ENCODE measurements at places on chromosomes 5 and 9. TPM values are rescaled to one million over a fixed set of nuclear protein-coding genes. Genes with fewer than 3 reads are reported as not detected.

The CAMK2A gene
- total RNA-seq = 2.9 TPM

DNA sequence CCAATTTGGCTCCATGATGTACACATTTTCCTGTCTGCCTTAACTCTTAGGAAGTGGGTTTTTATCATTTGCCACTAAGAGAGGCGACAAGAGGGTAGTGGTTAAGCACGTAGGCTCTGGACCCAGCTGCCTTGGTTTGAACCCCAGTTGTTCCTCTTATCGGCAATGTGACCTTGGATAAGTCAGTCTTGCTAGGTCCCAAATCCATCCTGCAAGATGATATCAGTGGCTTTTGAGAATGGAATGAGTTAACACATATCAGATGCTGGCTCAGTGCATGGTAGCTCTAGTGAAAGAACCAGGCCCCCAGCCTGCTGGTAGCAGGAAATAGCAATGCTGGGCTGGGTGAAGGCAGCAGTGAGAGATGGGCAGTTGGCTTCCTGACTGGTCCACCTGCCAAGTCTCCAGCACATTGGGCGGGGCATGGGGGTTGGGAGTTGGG, 72.5 kb downstream of the STK10 start:
- DNase-seq = no peak

DNA sequence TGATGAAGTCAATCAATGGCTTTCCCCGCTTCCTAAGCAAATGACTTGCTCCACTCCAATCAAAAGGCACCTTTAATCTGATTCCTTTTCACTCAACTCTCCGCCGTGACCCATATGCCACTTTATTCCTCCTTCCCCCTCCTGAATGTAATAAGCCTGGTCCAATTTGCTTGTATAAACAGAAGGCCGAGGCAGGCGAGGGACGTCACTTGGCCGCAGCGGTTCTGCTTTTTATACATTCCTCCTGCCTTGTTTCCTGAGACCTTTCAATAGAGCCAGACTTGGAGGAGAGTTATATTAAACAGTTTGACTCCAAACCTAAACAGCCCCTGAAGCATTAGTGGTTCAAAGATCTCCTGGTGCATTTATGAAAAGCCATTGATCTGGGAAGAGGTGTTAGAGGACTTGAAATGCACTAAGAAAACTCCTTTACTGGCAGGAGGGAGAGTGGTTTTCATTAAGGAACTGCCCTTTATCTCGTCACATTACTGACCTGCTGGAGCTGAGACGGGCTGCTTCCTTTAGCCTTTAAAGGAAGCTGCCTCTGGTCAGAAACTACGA, 273.4 kb downstream of the SLIT3 start:
- DNase-seq = no peak

DNA sequence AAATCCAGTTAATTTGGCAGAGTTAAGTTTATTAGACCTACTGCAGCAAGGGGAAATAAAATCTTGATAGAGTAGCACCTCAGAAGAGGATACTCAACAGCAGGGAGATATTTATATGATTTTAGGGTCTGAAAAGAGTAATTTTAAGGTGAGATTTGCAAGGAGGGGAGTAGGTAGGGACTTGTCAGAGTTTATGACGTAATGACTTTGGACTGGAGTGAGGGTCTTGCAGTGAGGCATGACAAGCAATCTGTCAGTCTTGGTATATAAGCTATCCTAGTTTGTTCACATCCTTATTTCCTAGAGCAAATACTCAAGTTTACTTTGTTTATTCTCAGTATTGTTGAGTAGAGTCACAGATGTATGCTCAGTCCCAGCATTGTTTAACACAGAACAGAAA, 722.6 kb downstream of the TLE4 start:
- no peak for DNase-seq

- no peak for DNase-seq
Observed at GRCh38 chr9:75002422-75003023, 25.6 kb downstream of the CARNMT1 start.

DNA sequence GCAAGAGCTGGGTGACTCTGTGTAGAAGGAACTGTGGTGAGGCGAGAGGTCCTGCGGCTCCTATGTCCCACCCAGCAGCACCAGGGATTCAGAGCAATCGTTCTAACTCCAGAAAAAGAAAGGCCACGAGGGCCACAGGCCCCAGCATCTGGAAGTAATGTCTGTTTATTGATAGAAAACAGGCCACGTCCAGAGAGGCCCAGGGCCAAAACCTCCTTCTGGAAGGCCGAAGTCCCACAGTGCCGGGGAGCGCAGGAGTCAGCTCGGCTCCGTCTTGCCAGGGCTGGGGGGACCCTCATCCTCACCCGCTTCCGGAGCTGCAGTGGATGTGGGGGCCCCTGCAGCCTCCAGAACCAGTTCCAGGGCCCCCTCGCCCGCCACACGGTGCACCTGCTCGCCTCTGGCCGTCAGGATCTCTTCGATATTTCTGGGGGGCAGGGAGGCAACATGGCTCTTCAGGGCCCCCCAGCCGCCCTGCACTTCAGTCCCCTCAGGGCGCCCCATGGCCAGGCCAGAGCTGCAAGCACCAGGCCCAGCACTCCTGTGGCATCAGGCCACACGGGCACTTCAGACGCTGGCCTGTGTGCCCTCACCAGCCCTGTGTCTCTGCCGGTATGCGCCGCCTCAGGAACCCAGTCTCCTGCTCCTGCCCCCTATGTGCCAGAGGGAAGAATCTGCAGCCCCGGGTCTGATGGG, 1.6 kb downstream of the DNLZ start:
- DNase-seq = no peak

The KIF4B gene
- total RNA-seq = not detected

DNA sequence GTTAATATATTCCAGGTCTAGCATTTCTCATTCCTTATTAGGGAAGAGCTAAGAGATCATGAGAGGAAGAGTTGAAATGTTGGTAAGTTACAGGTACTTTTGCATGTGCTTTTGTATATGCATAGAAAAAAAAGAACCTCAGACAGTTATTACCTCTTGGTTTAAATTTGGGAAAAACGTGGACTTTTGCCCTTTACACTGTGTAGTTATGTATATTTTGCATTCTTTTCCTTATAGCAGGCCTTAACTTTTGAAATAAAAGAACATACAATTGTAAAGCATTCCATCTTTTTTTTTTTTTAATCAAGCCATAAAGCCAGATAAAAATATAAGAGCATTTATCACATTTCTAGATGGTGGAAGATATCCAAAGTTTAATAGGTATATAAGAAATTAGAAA, 61.4 kb downstream of the RIC1 start:
- DNase-seq = no peak

DNA sequence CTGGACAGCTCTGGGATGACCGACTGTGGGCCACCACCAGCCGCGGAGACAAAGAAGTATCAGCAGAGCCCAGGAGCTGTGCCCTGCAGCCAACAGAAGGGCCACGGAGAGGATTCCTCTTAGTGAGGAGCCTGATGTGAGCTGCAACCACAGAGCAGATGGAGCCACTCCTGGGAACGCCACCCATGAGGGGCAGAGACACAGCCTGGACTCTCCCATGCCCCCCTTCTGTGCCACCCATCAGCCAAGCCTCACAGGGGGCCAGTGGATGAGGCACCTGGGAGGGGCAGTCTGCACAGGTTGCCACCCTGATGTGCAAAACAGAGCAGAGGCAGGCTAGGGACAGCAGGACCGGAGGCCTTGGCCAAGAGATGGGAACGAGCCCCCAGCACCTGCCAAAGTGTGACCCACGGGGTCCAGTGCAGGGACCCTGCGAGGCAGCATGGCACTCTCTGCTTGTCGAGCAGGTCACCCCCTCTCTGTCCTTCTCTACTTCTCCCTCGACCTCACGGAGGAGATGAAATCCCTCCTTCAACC, 380.7 kb upstream of the IRX1 start:
- DNase-seq = no peak

DNA sequence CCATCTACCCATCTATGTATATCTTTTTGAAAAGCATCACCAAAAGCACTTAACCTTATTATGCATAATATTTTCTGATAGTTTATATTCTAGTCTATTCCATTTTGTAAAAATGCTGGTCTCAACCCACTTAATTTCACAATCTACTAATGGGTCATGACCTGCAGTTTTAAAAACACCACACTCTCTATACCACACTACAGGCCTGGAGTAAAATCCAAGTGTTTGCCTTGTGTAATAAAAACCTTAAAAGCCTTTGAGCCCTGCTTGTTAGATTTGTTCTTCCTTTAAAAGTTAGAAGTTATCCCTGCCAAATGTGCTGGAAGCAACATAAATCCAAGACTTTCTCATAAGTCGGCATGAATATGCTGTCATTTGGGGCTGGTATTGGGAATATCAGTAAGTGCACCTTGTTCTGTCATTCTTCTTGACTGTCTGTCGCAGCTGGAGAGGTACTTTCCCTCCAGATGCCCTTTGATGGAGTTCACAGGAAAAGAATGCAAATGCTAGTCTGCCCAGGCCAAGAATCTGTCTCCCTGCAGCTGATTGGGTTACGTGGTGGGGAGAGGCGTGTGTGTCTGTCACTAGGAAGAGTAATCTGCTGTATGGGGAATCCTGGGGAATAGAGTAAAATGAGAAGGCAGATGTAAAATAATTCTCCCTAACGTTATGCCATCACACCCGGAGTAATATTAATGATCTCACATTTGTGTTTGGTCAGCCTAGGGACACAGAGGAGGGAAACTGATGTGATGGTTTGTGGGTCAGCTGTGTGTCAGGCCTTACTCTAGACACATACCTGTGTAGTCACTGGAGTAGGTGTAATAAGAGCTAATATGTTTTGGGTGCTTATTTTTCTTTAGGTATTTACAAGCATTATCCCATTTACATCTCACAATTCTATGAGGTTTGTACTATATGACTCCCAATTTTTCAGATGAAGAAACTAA, 79.4 kb downstream of the ZNF366 start:
- no peak for DNase-seq

- no peak for DNase-seq
Observed at GRCh38 chr5:173717959-173718358, 101.5 kb upstream of the BOD1 start.

The LRRTM2 gene
- 0.31 TPM for total RNA-seq

- no peak for DNase-seq
Observed at GRCh38 chr5:78649861-78650496, 1.4 kb upstream of the LHFPL2 start.

DNA sequence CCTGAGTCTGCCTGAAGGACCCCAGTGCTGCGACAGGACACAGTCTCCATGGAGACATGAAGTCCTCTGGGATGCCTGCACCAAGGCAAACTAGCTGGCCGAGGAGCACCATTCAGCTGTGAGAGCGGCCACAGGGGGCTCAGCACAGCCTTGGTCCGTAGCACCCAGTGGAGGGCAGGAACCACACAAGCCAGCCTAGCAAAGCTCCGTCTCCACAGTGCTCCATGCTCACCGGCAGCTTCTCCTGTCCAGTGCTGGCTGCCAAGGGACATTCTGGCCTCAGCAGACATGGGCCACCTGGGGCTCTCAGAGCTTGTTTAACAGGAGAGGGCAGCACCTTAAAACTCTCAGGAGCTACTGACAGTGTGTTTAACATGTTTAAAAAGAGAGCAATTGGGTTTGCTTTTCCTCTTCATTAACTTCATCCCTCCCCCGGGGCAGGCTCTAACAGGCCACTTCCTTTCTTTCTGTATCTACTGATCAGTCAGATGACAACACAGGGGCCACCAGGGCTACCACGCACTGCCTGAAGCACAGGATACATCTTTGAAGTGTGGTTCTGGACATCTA, 57.0 kb downstream of the SECISBP2 start:
- no peak for DNase-seq

GRCh38 chr5:106827061-106827460, 843.7 kb downstream of the EFNA5 start:
- no peak for DNase-seq

- no peak for DNase-seq
Observed at GRCh38 chr9:92404042-92404836, at the start of gene OGN. Gene OGN, minus strand, starts transcription at chr9:92404578. Its CDS starts 1,171 bp downstream, at chr9:92403407.

The SLC22A4 gene
- total RNA-seq = 2.6 TPM

- no peak for DNase-seq
Observed at GRCh38 chr5:165173651-165174050, 1668.2 kb downstream of the MAT2B start.

DNA sequence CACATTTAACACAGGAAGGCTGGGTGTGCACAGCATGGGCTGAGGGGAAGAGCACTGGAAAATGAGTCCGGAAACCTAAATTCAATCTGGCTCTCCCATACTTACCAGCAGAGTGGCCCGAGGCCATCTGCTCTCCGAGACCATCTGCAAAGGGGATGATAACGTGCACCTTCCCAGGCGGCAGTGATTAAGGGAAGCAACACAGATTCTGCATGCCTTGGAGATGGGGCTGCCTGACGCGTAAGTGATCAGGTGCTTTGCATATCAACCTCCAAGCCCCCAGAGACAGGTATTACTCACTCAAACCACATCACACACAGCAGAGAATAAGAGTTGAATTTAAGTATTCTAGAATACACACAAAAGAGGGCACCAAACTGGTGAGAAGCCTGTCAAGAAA, 9.1 kb downstream of the EPB41L4B start:
- no peak for DNase-seq

GRCh38 chr5:178515776-178516503, 74.3 kb downstream of the COL23A1 start:
- no peak for DNase-seq

DNA sequence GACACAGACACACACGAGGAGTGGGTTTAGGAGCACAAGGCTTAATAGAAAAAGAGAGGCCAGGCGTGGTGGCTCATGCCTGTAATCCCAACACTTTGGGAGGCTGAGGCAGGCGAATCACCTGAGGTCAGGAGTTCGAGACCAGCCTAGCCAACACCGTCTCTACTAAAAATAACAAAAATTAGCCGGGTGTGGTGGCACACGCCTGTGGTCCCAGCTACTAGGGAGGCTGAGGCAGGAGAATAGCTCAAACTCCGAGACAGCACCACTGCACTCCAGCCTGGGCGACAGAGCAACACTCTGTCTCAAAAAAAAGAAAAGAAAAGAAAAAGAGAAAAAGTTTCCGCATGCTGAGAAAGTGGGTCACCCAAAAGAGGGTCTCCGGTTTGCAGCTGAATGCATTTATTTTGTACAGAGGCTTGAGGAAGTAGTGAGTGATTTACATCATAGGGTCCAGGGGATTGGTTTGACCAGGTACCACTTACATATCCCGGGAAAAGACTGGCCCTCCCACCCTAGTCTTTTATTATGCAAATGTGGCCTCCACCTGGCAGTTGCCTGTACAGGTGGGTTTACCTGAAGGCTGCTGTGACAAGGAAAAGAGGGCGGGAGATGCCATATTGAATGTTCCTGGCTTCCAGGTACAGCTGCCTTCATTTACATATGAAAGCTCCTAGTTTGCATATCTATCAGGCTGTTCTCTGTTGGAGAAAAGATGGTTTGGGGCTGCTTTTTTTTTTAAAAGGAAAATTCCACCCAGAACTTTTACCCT, 366.2 kb upstream of the GRAMD2B start:
- no peak for DNase-seq

DNA sequence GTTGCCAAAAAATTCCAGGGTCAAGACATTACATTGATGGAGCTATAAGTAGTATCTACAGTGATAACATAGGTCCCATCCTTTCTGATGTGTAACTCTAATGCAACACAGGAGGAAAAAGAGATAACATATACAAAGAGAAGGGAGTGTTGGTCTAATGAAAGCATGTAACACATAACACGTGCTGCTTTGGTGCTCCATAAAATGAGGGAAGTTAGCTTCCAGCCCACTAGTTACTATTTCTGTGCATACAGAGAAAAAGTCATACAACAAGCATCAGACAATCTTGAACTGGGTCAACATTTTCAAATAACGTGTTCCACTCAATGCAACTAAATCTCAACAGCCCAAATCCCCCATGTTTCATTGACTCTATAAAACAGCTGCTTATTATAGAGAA, 11.7 kb downstream of the MLLT3 start:
- DNase-seq = no peak

GRCh38 chr5:103262422-103262871, 3.9 kb downstream of the MACIR start:
- DNase-seq = no peak

The GARNL3 gene
- total RNA-seq = 27.0 TPM

GRCh38 chr9:136075881-136076678, 19.0 kb downstream of the NACC2 start:
- no peak for DNase-seq

The KIAA0825 gene
- total RNA-seq = 6.3 TPM

The CAST gene
- total RNA-seq = 224 TPM
